ENCODE measurements at places on chromosomes 1 and 21. TPM values are rescaled to one million over a fixed set of nuclear protein-coding genes. Genes with fewer than 3 reads are reported as not detected.

KIAA1614 gene
- 0.31 TPM for total RNA-seq

ZP4 gene
- not detected for total RNA-seq

PLEKHO1 gene
- 6.7 TPM for total RNA-seq

OPRD1 gene
- total RNA-seq: 0.05 TPM

TMEM269 gene
- 0.53 TPM for total RNA-seq

LYPD8 gene
- total RNA-seq: not detected

FCRL5 gene
- not detected for total RNA-seq

FCER1A gene
- 0.21 TPM for total RNA-seq

GNG4 gene
- total RNA-seq: 0.70 TPM

RNU1-1 gene
- 1,722 TPM for total RNA-seq
